ENCODE measurements at places on chromosomes 12 and 14.

DNA sequence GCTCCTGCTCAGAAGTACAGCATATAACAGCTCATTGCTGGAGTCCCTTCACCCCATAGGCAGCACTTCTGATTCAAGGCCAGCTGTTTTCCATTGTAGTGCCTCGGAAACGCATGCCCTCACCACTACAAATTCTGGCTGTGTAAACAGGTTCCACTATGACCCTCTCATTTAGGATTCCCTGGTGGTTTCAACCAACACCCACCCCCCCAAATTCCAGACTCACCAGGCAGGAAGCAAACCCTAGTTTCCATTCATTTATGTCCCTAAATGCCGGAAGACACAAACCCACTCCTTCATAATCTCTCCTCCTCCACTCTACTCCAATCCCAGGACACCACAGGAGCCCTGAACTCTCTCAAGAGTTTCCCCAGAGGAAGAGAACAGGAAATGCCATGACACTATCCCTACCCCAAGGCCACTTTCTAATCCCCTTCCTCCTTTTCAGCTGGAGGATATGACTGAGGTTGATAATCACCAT is 75.9 kb upstream of the TMPO start:
- no peak for DNase-seq

DNA sequence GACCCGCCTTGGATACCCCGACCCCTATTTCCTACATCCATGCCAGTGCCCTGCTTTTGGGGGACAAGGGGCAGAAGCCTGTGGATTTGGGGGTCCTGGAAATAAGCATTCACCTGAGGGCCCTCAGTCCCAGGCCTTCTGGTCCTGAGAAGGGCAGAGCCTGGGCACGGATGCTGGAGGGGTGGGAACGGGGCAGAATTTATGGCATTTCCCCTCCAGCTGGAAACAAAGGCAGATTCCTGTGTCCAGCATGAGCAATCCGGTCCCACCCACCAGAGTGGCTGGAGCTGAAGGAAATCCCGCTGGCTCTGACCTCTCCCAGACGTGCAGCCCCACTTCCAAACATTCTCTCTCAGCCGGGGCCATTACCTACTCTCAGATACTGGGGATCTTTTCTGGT is 9.3 kb downstream of the ANKRD33 start:
- no peak for DNase-seq

DNA sequence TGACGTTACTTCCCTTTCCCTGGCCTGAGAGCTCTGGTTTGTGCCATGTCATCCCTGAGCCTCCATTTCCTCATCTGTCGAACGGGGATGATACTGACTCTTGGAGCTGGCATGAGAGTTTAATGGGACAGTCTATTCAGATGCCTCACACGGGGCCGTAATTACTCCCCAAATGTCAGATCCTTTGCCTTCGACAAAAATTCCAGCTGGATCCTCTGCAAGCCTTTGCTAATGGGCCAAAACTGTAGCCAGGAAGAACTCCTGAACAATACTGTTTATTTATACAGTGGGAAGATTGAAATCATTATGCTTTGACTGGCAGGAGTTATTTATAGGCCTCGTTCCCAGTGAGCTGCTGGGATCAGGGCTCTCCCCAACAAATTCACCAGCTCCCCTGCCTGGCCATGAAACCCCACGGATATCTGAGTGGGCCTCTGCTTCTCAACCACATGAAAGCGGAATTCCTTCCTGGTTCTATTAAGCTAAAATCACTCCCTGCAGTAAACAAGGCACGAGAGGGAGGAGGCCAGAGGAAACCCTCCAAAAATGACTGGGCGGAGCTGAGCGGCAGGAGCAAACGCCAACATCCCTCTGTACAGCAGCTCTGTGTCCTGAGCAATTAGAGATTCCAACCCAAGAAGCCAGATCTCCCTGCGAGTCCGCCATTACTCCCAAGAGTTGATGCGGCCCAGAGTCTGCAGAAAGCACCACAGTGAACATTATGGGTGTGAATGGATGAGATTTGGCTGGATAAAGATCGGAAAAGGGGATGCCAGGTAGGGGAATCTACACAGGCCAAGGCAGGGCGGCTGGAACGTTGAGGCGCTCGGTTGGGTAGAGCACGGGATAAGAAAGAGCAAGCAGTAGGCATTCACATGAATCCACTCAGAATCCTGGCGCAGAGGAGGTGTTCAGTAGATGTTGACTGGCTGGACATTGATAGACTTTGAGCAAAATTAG is 326.1 kb downstream of the BCL11B start:
- no peak for DNase-seq

DNA sequence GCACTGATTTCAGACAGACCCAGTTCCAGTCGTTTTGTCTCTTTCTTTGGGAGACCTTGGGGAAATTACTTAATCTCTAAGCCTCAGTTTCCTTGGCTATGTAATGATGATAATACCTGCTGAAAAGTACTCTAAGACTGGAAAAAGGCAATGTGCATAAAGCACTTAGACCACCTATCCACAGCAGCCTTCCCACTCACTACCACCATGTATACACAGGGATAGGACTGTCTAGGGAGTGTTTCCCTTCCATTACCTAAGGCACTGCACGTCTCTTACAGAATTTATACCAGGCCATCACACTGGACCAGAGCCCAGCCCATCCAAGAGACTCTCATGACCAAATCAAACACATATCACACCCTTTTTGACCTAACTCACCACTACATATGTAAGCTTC is 6.3 kb downstream of the RPS29 start:
- no peak for DNase-seq

GRCh38 chr14:99971087-99971940 is 93.9 kb upstream of the EVL start:
- DNase-seq, result peak; percentile 76

GRCh38 chr12:65779946-65780345 is 44.3 kb upstream of the HMGA2 start:
- DNase-seq, result no peak

- no peak for DNase-seq
Observed at GRCh38 chr14:67577909-67578749, 21.9 kb downstream of the PIGH start.

DNA sequence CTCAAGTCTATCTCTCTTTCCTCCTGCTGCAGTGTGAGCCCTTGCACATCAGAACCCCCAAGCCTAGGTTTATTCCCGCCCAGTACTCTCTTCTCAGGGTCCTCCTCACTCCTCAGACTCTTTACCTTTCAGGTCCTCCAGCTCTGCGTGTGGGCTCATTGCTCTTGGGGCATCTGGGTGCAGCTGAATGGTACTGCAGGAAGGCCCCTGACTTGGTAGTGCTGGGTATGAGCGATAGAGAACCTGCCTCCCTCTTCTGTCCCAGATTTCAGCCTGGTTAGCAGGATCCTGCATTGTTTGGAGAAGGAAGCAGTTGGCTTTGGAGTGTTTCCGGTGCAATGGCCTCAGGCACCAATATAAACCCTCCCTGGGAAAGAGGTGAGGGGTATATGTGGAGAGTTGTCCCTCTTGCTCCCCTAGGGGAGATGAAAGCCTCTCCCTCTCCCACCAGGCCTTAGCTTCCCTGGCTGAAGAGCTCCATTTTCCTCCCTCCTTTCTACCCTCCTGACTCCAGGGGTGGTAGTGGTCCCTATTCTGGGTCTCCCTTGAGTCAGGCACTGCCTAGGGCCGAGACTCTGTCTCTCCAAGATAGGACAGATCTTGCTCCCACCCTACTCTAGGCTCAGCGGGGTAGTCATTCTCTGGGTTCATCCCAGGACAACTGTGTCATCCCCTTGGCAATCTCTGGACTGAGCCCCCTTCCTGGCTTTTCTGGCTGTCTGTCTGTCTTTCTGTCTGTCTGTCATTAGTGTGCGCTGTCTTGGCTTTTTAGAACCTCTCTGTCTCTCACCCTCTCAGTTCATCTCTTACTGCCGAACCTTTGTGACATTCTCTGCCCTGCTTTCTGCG is 3.8 kb downstream of the LRP1 start:
- DNase-seq, result no peak

DNA sequence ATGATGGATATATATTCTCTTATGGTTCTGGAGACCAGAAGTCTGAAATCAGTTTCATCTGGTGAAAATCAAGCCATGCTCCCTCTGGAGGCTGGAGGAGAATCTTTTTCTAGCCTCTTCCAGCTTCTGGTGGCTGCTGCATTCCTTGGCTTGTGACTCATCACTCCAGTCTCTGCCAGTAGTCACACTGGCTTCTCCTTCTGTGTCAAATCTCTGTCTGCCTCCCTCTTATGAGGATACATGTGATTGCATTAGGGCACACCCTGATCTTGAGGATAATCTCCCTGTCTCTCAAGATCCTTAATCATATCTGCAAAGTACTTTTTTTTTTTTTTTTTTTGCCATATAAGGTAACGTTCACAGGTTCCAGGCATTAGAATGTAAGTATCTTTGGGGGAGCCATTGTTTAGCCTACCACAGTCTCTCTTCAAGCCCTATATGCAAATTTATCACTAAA is 17.7 kb downstream of the DNAL1 start:
- no peak for DNase-seq

GRCh38 chr12:132583736-132584135 is 26.6 kb downstream of the LRCOL1 start:
- no peak for DNase-seq

- DNase-seq, result no peak
Observed at GRCh38 chr12:8606890-8607289, 5.8 kb downstream of the AICDA start.

GRCh38 chr12:124913474-124914391 is 717 bp downstream of the UBC start:
- peak; percentile 93 for DNase-seq

- DNase-seq, result no peak
Observed at GRCh38 chr12:52145228-52146088, 46.4 kb downstream of the KRT80 start.

- DNase-seq, result no peak
Observed at GRCh38 chr12:20268121-20268732, 100.1 kb upstream of the PDE3A start.

GRCh38 chr12:47080725-47081502 is 1.2 kb upstream of the AMIGO2 start:
- peak; percentile 40 for DNase-seq

- DNase-seq, result no peak
Observed at GRCh38 chr12:130070126-130070611, 92.1 kb upstream of the FZD10 start.

DNA sequence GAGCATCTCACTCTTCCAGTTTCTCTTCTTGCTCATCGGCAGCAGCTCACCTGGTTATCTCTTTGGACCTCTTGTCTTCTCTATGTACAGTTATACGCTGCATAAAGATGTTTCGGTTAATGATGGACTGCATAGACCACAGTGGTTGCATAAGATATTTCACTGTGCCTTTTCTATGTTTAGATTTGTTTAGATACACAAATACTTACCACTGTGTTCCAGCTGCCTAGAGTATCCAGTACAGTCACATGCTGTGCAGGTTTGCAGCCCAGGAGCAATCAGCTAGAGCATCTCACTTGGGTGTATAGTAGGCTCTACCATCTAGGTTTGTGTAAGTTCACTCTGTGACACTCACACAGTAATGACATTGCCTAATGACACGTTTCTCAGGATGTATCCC is 57.6 kb downstream of the FBXL14 start:
- no peak for DNase-seq

GRCh38 chr14:32474478-32475195 is 145.5 kb downstream of the AKAP6 start:
- no peak for DNase-seq

DNA sequence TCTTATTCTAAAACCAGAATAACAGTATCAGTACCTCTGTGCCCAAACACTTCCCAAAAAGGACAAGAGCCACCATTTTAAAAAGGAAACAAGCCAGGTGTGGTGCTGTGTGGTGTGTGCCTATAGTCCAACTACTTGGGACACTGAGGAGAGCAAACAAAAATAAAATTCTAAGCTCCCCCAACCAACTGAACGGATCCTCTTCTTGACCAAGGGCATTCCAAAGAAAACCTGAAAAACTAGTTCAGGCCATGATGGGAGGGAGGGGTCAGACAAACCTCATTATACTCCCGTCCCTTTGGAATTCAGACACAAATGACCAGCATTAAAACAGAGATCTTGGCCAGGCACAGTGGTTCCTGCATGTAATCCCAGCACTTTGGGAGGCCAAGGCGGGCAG is 20.5 kb downstream of the SLC11A2 start:
- DNase-seq, result no peak

- no peak for DNase-seq
Observed at GRCh38 chr12:96132819-96133218, 61.4 kb upstream of the ELK3 start.

GRCh38 chr14:101810897-101811621 is 49.5 kb downstream of the PPP2R5C start:
- no peak for DNase-seq

GRCh38 chr12:29157486-29157946 is 8.4 kb downstream of the FAR2 start:
- no peak for DNase-seq

DNA sequence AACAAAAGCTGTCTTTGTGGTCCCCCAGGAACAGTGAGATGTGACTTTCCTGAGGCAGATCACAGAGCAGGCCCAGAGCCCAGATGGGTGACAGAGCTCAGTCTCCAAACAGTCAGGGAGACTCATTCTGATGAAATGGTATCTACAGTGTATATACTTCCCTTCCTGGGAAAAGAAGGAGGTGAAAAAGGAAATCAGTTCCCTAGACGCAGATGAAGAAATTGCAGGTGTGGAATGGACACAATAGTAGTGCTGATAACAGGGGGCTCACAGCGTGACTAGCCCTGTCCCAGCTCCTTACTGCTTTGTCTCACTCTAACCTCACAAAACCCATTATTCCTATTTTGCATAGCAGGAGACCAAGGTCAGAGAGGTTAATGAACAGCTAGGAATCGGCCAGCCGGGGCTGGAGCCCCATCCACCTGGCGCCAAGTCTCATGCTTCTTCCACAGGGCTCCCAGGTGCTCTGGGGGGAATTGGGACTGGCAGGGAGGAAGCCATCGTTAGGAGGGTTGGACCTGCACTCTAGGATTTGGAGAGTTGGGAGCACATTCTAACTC is 11.9 kb downstream of the KCNH3 start:
- DNase-seq, result no peak

- no peak for DNase-seq
Observed at GRCh38 chr12:91663310-91663709, 480.7 kb upstream of the DCN start.

DNA sequence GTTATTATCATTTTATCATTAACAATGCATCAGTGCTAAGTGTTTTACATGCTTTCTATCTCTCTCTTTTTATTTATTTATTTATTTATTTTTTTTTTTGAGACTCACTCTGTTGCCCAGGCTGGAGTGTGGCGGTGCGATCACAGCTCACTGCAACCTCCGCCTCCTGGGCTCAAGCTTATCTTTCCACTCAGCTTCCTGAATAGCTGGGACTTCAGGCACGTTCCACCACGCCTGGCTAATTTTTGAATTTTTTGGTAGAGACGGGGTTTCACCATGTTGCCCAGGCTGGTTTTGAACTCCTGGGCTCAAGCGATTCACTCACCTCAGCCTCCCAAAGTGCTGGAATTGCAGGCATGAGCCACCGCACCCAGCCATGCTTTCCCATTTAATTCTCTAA is 3.9 kb upstream of the BTG1 start:
- no peak for DNase-seq

DNA sequence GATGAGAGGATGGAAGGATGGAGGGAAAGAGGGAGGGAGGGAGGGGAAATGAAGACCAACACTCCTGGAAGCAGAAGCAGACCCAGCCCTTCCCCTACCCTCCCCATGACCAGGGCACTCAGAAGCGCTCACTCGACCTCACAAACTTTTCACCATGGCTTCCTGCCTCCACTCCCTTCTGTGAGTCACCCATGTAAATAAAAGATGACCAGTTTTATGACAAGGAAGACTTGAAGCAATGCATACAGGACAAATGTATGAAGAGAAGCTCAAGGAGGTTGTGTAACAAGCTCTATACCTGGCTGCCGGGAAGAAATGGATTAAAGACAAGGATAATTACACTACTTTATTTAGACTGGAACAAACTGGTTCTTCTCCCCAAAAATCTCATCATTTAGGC is 63.8 kb downstream of the CDC42BPB start:
- DNase-seq, result no peak

Measured in stimulated activated CD8-positive, alpha-beta memory T cell treated with anti-CD3 and anti-CD28 coated beads, Interleukin-7, amount 100 ng/mL, for 4 hours (primary cell).